ENCODE measurements at places on chromosomes 6 and 20. TPM values are rescaled to one million over a fixed set of nuclear protein-coding genes. Genes with fewer than 3 reads are reported as not detected.

The CLPSL2 gene
- not detected for total RNA-seq

The ADGRB3 gene
- not detected for total RNA-seq

The SNAI1 gene
- 6.5 TPM for total RNA-seq

The GTSF1L gene
- not detected for total RNA-seq

The PAK1IP1 gene
- total RNA-seq = 22.0 TPM

The GLYATL3 gene
- not detected for total RNA-seq

The ID4 gene
- not detected for total RNA-seq

The TCP11 gene
- not detected for total RNA-seq

The WFDC13 gene
- not detected for total RNA-seq

Data from vein endothelial cell (primary cell).